ENCODE measurements at places on chromosomes 5 and 9. TPM values are rescaled to one million over a fixed set of nuclear protein-coding genes. Genes with fewer than 3 reads are reported as not detected.

DNA sequence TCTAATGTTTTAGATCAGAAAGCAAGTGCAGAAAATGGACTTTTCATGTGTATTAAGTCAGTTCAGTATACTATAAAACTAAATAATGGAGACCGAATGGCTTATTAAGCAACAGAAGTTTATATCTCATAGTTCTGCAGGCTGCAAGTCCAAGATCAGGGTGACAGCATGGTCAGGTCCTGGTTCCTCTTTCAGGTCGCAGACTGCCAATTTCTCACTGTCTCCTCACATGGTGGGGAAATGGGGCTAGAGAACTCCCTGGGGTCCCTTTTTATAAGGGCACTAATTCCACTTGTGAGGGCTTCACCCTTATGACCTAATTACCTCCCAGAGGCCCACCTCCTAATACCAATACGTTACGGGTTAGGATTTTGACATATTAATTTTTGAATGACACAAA, 48.7 kb downstream of the RICTOR start:
- DNase-seq, result no peak

DNA sequence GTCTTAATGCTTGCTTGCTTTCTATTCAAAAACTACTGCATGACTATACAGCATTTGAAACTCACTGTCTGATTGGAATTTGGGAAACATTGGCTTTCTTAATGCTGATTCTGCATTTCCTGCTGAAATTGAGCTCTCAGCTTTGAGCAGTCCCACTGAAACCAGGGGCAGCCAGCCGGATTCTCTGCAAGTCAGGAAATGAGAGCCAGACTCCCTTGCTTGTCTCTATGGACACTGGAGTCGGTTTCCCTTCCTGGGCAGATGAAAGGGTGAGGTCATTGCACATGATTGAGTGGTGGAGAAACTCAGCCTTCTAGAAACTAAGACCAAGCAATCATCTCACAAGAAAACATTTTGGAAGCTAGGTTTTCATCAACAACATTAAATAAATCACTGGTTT, 119.7 kb upstream of the SPATA31C2 start:
- peak; percentile 53 for DNase-seq

DNA sequence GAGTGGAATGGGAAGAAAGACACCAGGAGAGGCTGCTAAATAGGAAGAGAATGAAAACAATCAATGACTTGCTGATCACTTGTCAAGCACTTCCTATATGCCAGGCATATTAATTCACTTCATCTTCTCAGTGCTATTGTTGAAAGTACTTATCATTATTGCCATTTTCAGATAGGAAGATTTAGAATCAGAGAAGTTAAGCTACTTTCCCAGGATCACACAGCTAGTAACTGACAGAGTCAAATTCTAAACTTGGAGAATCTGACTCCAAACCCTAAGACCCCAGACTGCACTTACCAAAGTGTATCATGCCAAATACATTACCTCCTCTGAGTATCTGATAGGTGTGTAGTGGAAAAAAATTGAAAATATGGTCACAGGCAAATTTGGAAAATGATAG, 236.3 kb downstream of the SPOCK1 start:
- no peak for DNase-seq

- no peak for DNase-seq
Measured at GRCh38 chr9:71353720-71354119, 232.3 kb upstream of the TRPM3 start.

DNA sequence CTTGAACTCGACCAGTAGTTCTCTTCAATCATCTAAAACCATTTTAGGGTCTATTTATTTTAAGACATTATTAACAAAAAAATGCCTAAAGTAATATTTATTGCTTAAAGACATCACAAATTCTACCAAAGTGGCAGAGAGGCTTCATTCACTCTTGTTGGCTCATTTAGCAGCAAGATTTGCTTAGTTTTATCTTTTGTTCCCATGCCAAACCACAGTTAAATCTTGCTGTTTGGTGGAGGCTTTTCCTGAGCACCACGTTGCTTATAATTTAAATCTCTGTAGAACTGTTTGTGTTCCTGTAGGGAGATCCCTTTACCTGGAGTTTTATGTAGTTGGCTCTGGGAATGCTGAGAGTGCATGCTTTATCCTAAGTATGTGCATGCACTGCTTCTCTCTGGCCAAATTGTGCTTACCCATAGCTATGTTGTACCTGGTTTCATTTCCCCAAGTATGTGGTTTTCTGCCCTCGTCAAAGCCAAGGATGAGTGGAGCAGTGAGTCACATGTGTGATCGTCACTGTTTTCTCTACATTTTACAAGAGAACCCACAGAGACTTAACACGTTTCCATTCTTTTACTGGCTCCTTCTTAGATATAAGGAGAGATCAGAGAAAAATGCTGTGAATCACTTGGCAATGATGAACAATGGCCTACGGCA, 42.1 kb upstream of the MAST4 start:
- peak; percentile 51 for DNase-seq

GRCh38 chr5:10648806-10649665, 85.2 kb downstream of the ANKRD33B start:
- no peak for DNase-seq

DNA sequence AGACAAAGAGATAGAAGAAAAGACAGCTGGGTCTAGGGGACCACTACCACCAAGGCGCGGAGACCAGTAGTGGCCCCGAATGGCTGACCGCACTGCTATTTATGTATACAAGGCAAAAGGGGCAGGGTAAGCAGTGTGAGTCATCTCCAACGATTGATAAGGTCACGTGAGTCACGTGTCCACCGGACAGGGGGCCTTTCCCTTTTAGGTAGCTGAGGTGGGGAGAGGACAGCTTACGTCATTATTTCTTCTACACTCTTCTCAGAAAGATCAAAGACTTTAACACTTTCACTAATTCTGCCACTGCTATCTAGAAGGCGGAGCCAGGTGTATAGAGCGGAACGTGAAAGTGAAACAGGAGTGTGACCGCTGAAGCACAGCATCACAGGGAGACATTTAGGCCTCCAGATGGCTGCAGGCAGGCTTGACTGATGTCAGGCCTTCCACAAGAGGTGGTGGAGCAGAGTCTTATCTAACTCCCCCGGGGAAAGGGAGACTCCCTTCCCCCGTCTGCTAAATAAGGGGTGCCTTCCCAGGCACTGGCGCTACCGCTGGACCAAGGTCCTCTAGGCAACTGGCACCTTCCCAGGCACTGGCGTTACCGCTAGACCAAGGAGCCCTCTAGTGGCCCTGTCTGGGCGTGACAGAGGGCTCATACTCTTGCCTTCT, 6.1 kb upstream of the PRR16 start:
- DNase-seq, result peak; percentile 82

GRCh38 chr5:3122985-3123762, 371.7 kb upstream of the IRX2 start:
- no peak for DNase-seq

DNA sequence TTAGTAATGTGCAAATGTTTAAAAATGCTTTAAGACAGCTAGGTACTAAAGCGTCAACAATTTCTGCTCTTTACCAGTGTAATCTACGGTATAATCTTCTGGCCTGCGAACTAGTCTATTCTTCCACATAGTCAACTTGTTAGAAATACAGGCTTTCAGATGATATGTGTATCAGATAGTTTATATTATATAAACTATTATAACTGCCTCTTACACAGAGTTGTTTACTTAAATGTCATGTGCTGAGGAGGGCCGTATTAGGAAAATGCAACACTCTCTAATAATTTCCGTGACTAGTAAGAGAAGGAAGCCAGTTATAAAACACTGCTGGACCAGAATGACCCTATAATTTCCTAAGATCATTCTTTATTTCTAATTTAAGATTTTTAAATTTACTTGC, 63.6 kb downstream of the WDR41 start:
- no peak for DNase-seq

- no peak for DNase-seq
Measured at GRCh38 chr5:532521-533242, 8.4 kb upstream of the SLC9A3 start.

DNA sequence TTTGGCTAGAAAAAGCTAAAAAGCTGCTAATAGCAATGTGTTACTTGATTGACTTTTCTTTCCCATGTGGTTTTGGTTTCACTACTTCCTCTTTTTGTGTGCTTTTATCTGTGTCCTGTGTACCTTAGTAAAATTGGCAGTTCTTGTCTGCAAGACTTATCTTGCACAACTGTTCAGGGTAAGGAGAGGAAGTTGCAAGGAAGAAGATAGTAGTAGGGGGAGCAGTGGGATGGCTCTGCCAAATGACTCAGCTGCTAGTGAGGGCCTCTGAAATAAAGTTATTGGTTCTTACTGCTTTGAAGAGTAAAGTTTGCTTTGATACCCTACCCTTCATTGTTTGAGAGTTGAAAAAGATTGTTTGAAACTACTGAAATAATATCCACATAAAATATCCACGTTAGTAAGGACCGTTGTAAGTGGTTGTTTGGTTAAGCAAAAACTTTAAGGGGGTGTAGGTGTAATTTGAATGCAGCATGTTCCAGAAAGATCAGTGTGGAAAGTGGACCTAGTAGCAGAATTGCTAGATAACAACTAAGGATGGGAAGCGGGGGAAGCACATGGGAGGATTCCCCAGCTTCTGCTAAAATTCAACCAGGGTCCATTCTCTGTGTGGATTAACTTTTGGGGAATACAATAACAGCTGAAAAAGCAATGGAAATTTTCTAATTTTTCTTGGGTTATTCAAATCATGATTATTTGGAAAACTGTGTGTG, 123.5 kb downstream of the SCAMP1 start:
- no peak for DNase-seq

- no peak for DNase-seq
Measured at GRCh38 chr9:121837113-121837961, 185.9 kb downstream of the DAB2IP start.

DNA sequence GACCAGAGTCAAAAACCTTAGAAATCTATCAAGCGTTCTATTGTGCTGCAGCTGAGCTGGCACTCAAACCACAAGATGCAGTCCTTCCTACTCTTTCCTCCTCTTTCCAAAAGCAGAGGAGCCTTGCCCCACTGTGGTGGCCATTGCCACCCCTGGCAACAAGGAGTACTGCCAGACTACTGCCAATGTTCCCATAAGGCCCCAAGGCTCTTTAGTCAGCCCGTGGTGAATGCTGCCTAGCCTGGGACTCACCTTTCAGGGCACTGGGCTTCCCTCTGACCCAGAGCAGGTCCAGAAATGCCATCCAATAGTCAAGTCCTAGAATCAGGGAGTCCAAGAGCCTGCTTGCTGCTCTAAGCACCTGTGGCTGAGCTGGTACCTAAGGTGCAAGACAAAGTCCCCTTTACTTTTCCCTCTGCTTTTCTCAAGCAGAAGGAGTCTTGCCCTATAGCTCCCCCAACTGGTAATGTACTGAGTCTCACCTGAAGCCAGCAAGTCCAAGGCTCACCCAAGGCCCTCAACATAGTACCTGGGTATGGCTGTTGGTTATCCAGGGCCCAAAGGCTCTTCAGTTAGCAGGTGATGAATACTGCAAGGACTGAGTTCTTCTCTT, 219.4 kb downstream of the ATPSCKMT start:
- no peak for DNase-seq

- no peak for DNase-seq
Measured at GRCh38 chr9:16615451-16615850, 255.0 kb downstream of the BNC2 start.

DNA sequence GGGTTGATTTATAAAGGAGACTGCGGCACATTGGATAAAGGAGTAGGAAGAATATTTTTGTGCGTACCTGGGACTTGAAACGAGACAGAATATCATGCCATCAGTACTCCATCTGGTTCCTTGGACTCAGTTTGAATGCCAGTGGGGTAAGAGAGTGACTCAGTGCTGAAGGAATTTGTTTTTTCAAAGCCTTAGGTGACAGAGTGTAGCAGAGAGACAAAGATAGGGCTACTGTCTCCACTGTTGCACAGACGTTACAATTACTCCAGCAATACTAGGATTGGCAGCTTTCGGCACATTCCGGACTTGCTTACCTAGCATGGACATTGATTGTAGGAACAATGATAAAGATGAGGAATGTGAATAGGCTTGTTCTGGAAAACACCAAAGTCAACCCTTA, 250.7 kb downstream of the KCTD16 start:
- DNase-seq, result peak; percentile 47

DNA sequence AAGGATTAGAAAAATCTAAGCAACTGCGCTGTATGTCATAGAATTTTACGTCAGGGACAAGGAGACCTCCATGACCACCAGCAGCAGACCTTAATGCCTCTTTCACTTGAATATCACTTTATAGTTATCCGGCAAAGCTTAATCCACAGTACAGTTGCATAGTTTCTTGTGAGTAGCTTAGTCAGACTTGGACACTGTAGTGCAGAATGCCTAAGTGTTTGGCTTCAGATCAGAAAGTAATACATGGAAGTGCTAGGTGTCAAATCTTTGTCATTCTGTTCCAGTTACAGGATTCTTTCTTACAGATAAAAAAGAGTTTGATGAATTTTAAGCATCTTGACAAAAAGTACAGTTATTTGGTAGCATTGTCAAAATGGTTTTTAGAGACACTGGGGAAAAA, 239.9 kb upstream of the PAPPA start:
- no peak for DNase-seq

- DNase-seq, result peak; percentile 58
Measured at GRCh38 chr5:33761139-33761538, 130.7 kb downstream of the ADAMTS12 start.

- no peak for DNase-seq
Measured at GRCh38 chr9:17052626-17053025, 82.2 kb upstream of the CNTLN start.

GRCh38 chr5:33322632-33323031, 118.1 kb upstream of the TARS1 start:
- no peak for DNase-seq

GRCh38 chr9:69376651-69377050, 51.6 kb downstream of the ENTREP1 start:
- peak; percentile 90 for DNase-seq

GRCh38 chr9:37700900-37701299, 50.1 kb downstream of the FRMPD1 start:
- DNase-seq, result no peak

- no peak for DNase-seq
Measured at GRCh38 chr5:168172760-168173223, 118.7 kb upstream of the WWC1 start.

- no peak for DNase-seq
Measured at GRCh38 chr9:113355040-113355596, 5.8 kb downstream of the BSPRY start.

DNA sequence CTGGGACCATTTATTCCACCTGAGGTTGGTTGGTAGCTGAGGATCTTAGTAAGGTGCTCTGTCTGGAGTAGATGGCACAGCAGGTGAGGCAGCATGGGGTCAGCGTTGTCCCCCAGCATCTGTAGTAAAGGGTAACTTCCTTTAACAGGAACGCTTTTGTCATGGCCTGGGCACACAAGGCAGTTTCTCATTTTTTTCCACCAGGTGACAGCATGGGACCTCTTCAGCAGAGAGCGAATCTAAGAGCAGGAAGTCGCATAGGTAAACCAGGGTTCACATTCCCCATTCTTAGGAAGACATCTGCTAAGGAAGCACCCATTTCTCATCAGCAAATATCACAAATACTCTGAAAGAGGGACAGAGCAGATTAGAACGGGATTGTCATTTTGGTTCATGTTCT, 56.5 kb downstream of the GPR107 start:
- peak; percentile 2 for DNase-seq

ADAMTSL1 gene
- total RNA-seq, result 5.3 TPM

LRRC19 gene
- not detected for total RNA-seq

CTXN3 gene
- total RNA-seq, result not detected

FIBCD1 gene
- 1.6 TPM for total RNA-seq

IRX2 gene
- not detected for total RNA-seq

TNFSF15 gene
- 0.14 TPM for total RNA-seq

SLCO4C1 gene
- not detected for total RNA-seq

MYOT gene
- total RNA-seq, result not detected

WDR31 gene
- total RNA-seq, result 0.60 TPM
